ENCODE measurements at places on chromosomes 5 and 9.

- no peak for DNase-seq
Observed at GRCh38 chr5:15791859-15792258, 291.9 kb downstream of the FBXL7 start.

GRCh38 chr5:143186623-143187022 lies 216.9 kb downstream of the NR3C1 start:
- DNase-seq = no peak

DNA sequence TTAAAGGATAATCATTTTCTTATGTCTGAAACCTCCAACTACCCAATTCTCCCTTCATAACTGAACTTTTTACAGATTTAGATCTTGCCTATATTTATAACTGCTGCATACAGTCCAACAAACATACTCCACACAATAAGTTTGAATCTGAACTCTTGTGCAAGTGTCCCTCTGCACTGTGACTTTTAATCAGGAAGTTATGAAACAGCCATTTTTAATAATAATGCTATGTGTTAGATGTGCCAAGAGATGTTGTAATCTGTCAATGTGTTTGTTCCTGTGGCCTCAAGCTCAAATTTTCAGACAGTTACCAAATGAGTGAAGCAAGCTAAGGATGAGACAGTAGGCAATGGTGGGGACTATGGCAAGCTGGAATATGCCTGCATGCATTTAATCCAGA lies 57.6 kb upstream of the MTAP start:
- DNase-seq = no peak

DNA sequence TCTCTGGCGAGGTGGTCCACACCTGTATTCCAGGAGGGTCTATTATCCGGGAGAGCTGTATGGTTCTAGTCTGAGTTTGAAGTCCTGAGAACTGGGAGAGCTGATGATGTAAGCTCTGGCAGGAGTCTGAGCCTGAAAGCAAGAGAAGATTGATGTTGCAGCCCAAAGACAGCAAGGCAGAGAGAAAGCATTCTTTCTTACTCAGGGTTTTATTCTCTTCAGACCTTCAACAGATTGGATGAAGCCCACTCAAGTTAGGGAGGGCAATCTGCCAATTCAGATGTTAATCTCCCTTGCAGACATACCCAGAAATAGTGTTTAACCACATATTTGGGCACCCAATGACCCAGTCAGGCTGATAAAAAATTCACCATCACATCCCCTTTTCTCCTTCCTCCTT lies 159.1 kb downstream of the CCDC171 start:
- no peak for DNase-seq

- DNase-seq = no peak
Observed at GRCh38 chr5:146751054-146751453, 127.5 kb downstream of the PPP2R2B start.

GRCh38 chr9:7454624-7455023 lies 345.0 kb downstream of the DMAC1 start:
- DNase-seq = no peak

DNA sequence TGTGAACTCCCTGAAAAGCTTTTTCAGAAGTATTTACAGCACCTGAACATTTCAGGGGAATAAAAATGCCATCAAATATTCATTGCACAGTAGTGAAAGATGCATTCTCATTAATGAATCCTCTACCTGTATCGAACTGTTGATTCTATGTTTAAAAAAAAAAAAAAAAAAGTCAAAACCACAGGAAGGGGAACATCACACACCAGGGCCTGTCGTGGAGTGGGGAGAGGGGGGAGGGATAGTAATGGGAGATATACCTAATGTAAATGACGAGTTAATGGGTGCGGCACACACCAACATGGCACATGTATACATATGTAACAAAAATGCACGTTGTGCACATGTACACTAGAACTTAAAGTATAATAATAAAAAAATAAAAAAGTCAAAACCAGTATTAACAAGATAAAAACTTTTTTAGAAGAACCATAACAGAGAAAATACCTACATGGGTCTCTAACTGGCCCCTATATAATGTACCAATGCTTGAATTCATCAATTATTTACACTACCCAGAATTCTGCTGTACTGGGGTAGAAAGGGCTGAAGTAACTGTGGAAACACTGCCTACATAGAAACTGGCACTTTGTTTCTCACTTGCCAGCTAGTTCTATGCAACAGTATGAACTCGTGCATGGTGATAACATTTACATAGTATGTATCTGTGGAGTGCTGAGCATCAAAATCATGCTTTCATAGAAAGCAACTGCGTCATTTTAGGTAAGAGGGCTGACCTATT lies 48.9 kb downstream of the GNAQ start:
- DNase-seq = no peak

DNA sequence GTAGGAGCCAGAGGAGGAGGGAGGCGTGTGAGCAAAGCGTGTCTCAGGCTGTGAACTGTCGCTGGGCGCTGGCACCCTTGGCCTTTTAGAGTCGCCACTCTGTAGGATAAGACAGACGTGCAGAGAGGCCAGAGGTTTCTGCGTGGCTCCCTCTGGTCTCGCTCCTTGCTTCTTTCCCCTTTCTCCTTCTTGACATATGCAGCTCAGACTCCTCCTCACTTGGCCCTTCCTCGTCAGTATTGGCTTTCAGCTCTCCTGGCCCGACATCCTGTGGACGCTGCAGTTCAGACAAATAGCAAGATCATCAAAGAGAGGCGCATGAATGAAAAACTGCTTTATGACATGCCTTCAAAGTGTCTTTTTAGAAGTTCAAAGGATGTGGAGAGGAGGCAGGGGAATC lies 116.8 kb upstream of the SPRY4 start:
- DNase-seq = no peak

DNA sequence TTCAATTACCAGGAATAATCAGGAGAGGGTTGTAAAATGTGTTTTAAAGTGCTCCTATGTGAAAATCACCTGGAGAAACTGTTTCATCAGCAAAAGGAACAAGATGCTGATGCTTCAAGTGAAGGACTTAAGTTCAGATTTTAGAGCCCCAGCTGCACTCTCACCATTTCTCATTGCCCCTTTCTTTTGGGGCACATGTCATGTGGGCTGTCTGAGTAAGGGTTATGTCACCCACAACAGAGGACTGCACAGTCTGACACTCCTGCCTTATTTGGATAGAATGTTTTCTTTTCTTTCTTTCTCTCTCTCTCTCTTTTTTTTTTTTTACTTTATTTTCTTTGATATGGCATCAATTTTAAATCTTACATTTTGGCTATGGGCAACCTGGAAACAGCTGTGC lies 204.1 kb upstream of the EFNA5 start:
- no peak for DNase-seq

DNA sequence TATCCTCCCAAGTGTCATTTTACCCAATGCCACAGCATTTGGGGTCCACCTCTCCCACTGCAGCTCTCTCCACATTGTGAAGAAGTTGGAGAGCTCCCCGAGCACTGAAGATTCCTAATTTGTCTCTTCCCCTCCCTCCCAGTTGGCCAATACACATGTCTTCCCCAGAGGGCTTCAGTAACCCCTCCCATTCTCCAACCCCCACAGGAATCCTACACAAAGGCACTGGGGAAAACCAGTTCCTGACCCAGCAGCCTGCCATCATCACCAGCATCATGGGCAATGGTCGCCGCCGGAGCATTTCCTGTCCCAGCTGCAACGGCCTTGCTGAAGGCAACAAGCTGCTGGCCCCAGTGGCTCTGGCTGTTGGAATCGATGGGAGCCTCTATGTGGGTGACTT lies 87.3 kb upstream of the WWC1 start:
- DNase-seq = no peak

GRCh38 chr9:114261026-114261425 lies 61.9 kb upstream of the ORM1 start:
- DNase-seq = no peak

GRCh38 chr9:97904725-97905124 lies 17.6 kb downstream of the TRMO start:
- no peak for DNase-seq

GRCh38 chr5:14996997-14997396 lies 125.4 kb upstream of the ANKH start:
- DNase-seq = no peak

GRCh38 chr5:131406975-131407638 lies 143.3 kb downstream of the CDC42SE2 start:
- DNase-seq = no peak

DNA sequence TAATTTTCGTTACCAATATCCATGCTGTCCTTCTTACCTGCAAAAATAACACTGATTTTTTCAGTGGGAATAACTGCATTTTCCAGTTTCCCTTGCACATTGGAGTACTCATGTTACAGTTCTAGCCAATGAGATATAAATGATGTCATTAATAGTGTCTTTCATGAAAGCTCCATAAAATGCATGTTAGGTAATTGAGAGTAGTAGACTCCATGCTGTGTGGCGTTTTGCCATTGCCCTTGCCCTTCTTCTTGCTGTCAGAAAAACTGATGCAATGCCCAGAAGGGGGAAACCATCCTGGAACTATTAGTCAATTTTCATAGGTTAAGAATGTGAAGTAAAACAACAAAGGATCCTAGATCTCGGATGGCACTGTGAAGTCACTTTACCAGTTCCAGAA lies 1765.3 kb downstream of the EFNA5 start:
- DNase-seq = no peak

- DNase-seq = no peak
Observed at GRCh38 chr5:94469894-94470329, 148.5 kb downstream of the KIAA0825 start.

GRCh38 chr5:168400429-168401220 lies 85.6 kb upstream of the RARS1 start:
- no peak for DNase-seq

- no peak for DNase-seq
Observed at GRCh38 chr9:16410601-16411280, 459.7 kb downstream of the BNC2 start.

DNA sequence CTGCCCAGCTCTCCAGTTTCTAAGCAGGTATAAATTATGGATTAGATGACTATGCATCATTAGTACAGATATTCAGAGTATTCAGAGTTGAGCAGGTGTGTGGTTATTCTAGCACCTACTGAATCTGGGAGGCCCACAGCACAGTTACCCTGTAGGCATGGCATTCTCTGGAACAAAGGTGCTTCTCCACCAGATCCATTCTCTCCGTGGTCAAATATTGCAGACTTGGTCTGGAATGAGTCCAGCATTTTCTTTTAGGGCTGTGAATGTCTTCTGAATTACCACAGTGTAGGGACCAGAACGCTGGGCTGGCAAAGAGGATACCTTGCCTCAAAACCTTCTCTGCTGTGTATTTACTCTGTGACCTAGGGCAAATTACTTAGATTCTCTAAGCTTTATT lies 116.8 kb downstream of the ARHGAP26 start:
- DNase-seq = no peak

GRCh38 chr5:80128141-80128540 lies 93.0 kb downstream of the THBS4 start:
- DNase-seq = no peak

DNA sequence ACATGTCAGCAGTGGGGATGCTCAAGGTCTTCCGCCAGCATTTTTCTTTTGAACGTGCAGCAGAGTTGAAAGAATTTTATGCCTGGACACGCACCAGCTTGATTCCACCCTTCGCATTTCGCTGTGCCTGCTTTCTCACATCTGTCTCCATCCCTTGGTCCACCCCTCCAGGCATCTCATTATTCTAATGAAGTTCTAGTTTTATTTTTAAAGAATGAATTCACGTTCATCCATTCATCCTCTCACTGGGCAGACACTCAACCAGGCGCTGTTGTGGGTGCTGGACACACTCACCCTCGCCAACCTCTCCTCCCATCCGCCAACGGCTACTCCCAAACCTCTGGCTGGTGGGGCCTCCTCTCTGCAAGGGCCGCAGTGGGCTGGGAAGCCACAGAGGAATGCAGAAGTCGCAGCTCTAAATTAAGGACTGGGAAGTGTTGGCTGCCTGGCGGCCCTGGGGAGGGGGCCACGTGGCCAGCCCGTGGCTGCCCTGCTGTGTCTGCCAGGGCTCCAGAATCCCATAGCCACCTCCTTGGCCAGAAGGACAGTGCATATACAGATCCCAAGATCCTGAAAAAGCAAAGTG lies 6.7 kb downstream of the SUSD3 start:
- no peak for DNase-seq

- DNase-seq = no peak
Observed at GRCh38 chr5:21452449-21452848, 1400.7 kb downstream of the CDH12 start.

GRCh38 chr9:107749787-107750444 lies 260.3 kb upstream of the KLF4 start:
- DNase-seq = no peak

GRCh38 chr5:143208781-143209510 lies 194.5 kb downstream of the NR3C1 start:
- DNase-seq = no peak

GRCh38 chr9:97845130-97845529 lies 7.9 kb upstream of the FOXE1 start:
- DNase-seq = no peak

GRCh38 chr5:125461641-125462072 lies 715.2 kb upstream of the ZNF608 start:
- DNase-seq = no peak

- no peak for DNase-seq
Observed at GRCh38 chr5:141771031-141771430, 89.0 kb upstream of the ARAP3 start.

GRCh38 chr5:160491438-160491837 lies 69.8 kb downstream of the PTTG1 start:
- DNase-seq = no peak

- no peak for DNase-seq
Observed at GRCh38 chr5:120093178-120093577, 370.9 kb upstream of the PRR16 start.

- no peak for DNase-seq
Observed at GRCh38 chr5:67619235-67619634, 422.6 kb upstream of the CD180 start.

GRCh38 chr5:154162539-154163151 lies 27.9 kb upstream of the GALNT10 start:
- no peak for DNase-seq

GRCh38 chr9:35712762-35713400 lies 19.1 kb downstream of the TLN1 start:
- DNase-seq = no peak

GRCh38 chr5:180603076-180603594 lies 11.8 kb upstream of the SCGB3A1 start:
- DNase-seq = no peak

- no peak for DNase-seq
Observed at GRCh38 chr5:122723606-122724352, 51.1 kb upstream of the SNX2 start.

DNA sequence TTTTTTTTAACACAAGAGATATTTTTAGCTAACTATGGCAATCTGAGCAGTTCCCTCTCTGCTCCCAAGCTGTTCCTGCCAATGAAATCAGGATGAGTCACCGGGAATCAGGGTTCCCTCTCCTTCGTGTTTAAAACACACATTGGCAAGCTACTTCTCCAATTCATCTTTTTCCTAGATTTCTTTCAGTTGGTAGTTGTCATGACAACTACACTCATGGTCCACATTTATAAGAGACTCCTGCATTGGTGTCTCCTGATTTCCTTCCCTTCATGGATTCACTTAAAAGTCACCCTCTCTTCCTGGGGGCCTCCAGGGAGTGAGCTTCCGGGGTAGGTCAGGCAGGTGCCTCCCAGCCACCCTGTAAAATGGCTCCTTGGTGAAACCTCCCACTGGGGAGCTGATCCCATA lies 72.3 kb upstream of the NIPAL4 start:
- DNase-seq = no peak

All from stimulated activated CD8-positive, alpha-beta memory T cell treated with anti-CD3 and anti-CD28 coated beads, Interleukin-15, amount 100 ng/mL, for 1 hour (primary cell).